ENCODE measurements at places on chromosomes 12 and 14.

DNA sequence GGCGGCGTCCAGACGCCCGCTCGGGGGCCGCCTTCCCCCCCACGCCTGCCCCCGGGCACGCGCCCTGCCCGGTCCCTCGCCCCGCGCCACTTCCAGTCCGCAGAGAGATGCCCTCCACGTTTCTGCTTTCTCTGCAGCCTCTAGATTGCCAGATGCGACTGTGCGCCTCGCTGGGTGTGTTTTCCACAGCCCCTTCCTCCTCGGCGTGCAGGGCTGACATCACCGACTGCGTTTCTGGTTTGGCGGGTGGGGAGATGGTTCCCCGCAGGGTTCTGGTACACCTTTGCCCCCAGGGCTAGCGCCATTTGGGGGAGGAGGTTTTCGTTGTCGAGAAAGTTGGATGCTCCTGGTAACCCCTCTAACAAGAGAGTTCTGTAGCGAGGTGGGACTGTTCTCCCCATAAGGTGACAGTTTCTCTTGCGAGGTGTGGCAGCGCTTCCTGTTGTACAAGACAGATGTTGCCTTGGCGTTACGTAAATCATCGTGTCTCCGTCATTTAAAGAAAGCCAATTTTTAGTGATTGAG is 1.5 kb downstream of the CALM1 start:
- DNase-seq, result peak; percentile 64

DNA sequence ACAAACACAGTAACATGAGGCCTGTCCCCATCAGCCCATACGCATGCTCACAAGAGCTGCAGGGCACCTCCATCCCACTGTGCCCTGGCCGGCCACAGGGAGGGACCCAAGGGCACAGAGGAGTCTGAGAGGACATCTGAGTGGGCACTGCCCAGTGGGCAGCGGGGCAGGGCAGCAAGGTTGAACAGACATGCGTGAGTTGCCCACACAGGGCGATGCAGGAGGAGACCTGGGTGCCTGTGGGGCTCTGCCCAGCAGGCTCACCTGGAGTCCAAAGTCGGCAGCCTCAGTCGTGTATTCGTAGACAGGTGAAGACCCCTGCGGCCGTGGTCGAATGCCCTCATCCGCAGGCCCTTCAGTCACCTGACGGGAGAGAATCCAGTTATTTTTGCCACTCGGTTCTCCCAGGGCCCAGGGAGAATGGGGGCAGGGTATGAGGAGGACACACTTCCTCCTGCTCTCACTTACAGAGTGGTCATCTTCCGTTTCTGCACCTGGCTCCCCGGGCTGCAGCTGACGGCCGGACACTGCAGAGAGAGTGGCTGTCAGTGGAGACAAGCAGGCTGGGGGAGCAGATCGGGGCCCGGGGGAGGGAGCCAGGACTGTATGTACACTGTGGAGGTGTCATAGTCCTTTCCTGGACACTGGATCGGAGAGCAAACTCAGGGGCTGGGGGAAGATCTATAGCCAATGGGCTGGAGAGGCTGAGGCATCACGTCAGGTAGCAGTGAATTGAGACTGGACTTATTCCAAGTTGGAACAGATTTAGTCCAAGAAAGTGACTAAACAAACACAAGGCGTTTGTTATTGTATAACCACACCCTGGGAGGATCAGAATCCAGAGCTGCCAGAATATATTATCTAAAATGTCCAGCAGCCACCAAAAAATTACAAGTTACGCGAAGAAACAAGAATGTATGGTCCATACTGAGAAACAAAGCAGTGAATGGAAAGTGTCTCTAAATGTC is 20.7 kb downstream of the AHNAK2 start:
- no peak for DNase-seq

DNA sequence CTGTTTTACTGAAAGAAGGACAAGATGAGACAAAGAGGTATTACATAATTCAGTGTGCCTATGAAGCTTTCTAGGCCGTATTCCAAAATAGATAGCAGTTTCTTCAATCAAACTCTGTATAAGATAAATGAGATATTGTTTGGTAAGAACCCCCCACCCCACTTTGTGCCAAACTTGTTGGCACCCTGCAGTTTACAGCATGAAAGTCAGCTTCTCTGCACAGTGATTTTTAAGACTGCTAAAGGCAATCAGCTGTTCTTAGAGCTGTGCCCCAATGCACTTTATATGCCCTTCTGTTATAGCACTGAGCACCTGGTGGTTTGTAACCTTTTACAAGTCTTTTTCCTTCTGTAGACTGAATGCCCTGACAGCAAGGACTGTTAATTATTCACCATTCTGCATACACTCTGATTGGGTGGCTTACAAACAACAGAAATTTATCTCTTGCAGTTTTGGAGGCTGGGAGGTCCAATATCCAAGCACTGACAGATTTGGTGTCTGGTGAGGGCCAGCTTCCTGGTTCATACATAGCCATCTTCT is 76.7 kb downstream of the ANO4 start:
- no peak for DNase-seq

- no peak for DNase-seq
Observed at GRCh38 chr12:68428211-68428610, 96.0 kb upstream of the MDM1 start.

DNA sequence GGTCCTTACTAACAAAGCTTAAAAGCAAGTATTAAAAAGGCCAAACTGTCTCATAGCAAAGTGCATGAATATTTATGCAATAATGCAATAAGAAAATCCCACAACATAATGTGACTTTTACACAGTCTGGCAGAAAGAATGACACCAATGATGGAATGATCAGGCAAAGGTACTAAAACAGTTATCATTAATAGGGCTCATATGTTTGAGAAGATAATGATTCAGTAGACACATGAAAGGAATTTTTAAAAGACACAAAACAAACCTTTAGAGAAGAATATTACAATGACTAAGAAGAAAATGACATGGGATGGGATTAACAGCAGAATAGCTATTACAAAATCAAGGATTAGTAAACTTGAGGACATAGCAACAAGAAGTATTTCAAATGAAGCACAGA is 1411.2 kb upstream of the TMEM132C start:
- DNase-seq, result no peak

GRCh38 chr12:100545092-100545491 is 28.4 kb upstream of the GAS2L3 start:
- no peak for DNase-seq

DNA sequence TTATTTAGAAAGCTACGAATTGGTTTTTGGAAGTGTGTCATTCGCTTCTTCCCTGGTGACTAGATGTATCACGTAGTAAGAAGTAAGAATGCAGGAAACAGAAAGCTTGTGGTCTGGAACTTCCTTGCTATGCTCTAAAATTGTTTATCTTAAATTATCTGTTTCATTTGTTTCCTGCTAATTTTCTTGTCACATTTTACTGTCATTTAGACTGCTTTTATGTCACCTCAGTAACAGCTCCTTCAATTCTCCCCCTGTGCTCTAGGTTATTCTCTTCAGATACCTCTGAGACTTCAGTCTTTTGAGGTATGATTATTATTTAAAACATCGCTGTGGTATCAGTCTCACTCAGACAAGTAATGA is 699 bp upstream of the CD69 start:
- DNase-seq, result no peak

- DNase-seq, result no peak
Observed at GRCh38 chr14:76237349-76237990, 85.7 kb downstream of the GPATCH2L start.

DNA sequence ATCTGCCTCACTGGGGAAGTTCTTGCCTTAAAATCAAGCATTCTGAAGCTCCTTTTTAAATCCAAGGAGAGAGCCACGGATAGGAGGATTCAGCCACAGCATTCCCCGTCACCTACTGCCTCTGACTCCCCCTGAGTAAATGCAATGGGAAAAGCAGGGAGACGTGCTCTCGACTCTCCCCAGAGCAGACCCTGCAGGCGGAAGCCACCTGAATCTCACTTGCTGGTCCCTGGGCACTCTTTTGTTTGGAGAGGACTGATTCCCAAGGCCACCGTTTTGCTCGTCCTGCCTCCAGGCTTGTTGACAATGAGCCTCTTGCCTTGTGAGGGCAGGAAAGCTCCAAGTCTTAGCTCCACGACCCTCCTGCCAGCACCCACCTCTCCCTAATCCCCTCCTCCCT is 204.5 kb downstream of the SLC15A4 start:
- no peak for DNase-seq

DNA sequence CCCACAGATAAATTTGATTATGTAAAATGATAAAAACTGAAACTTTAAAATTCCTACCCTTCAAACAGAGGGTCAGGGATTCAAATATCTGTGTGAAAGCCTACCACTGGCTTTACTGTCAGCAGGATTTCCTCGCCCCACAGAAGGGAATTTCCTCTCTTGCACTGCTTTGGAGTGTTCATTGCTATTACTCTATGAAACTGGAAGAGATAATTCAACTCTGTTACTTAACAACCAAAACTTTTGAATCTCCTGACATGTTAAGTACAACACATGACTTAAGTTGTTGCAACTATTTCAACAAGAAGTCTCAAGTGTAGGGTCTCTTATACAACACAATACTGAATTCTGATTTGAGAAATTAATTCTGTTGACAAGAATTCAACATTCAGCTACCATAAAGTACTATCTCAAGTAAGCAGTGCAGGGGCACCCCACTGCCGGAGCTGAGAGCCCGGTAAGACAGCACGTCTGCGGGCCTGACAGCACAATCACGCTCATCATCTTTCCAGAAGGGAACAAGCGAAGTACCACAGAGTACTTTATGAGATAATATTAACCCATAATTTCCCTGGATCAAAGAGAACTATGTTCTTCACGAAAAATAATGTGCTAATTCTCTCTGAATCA is 22.9 kb downstream of the DICER1 start:
- no peak for DNase-seq

DNA sequence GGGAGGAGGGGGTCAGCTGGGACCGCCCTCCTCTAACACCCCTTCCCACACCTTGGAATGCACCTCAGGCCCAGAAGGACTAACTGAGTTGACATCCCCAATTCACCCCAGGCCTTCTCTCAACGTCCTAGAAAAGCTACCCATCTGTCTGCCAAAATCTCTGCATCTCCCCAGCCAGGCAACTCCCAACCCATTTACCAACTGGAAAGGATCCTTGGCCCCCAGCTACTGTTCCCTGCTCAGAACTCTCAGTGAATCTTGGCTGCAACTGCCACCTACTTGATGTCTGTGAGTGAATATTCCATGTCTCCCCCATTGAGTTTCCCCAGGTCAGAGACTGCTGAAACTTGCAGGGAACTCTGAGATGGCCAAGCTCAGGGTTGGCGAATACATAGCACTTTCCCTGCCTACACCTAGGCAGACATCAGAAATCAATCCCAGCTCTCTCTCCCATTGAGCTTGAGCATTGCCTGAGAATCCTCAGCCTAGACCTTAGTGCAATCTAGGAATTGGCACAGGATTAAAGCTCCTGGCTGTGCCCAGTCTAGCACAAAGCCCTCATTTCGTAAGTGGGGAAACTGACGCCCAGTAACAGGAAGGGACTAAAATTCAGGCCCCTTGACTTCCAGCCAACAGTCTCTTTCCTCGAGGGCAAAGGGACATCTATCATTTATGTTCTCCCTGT is 71.9 kb upstream of the NCOR2 start:
- DNase-seq, result no peak

DNA sequence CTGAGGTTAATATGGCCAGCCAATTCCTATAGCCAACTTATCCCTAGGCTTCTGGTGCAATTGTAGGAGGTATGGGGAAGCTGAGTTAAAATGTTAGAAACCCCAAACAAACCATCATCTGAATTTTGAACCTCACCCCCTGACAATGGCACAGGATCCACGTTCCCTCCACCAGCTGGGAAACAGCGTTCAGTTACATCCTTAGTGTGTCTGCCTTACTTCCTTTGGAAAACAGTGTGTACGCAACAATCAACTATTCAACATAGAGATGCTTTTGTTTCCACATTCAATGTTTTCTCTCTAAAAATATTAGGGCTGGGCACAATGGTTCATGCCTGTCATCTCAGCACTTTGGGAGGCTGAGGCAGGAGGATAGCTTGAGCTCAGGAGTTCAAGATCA is 203.4 kb downstream of the TTC7B start:
- DNase-seq, result no peak

DNA sequence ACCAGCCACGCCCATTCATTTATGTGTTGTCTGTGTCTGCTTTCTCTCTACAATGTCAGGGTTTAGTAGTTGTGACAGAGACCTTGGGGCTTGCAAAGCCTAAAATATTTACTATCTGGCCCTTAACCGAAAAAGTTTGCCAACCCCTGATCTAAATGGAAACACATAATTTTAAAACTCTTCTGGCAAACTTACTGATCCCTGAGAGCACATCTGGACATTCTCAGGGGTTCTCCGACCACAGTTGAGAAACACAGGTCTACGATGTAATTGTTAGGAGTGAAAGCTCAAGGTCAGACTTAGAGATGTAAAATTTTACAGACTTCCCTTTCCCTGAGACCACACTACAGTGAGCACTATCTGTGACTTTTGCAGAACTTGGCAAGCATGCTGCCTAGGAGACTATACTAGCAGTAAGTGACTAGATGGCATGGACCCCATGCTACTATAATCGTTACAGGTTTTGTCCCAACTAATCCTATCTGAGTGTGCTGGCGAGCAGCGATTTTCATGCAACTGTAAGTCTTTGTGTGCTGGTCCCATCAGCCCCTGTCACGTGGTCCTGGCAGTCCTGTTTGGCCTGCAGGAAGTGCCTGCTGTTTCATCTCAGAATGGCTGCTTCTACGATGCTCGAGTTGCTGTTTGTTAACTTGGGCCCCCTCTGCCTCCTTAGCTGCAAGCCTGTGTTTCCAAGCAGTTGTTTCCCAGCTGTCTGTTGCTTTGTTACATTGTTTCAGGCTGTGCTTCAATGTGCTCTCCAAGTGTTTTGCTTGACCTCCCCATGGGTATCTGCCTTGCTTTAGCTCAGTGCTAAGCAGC is 21.6 kb downstream of the TMTC2 start:
- no peak for DNase-seq

GRCh38 chr12:132147423-132148367 is 3.4 kb downstream of the NOC4L start:
- DNase-seq, result no peak

DNA sequence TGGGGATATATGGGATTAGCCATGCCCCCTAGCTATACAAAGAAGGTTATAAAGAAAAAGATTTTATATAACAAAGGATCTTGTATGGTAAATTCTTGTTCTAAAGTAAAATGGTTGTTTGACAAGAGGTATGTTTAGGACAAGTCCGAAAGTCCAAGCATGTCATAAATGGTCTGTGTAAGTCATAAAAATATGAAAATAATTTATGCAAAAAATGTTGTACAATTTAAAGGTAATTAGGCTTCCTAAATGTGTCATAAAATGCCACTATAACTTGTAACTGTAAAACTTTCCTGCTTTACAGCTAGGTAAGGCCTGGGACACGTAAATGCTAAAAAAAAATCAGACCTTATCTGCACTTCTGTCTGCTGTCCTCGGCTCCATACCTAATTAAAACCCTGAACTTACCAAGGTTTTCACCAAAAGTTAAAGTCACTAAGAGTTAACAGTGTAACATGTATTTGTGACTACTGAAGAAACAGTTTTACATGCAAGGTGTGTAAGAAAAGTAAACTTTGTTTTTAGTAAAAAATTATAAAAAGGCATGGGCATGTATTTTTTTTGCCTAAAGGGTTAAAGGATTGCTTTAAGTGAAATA is 110.0 kb upstream of the RESF1 start:
- no peak for DNase-seq

- DNase-seq, result no peak
Observed at GRCh38 chr12:95796982-95797289, 6.4 kb upstream of the NTN4 start.

GRCh38 chr12:132623072-132623869 is 4.7 kb downstream of the P2RX2 start:
- DNase-seq, result no peak

Data from stimulated activated CD4-positive, alpha-beta T cell treated with anti-CD3 and anti-CD28 coated beads, Interleukin-2, amount 100 ng/mL, for 24 hours (primary cell).